DMS79 (cell line): ENCODE measurements at places on chromosomes 16 and 17.

- peak; percentile 25 for DNase-seq
These were observed 10.8 kb downstream of the HID1 start for GRCh38 chr17:74961657-74962350.

GRCh38 chr17:40260528-40260927 lies 27.2 kb upstream of the CDC6 start:
- DNase-seq = no peak

DNA sequence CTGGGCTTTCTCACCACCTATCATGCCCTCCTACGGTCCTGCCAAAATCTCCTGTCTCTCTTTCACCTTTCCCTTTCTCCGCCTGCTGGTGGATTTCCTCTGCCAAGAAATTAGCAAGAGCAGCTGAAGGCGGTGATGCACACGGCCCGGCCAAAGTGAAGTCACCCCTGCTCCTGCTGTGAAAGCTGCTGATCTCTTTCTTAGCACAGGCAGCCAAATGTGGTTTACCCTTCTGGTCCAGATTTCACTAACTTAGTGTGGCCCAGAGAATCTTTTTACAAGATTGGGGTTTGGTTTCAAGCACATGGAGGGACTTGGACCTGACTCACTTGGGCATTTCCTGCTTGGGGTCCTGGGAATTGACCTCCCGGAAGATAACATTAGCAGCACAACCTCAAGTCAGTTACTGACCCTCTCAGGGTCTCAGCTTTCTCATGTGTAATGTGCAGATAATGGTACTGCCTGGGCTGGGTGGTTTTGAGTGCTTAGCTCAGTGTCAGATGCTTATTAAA lies 155.7 kb downstream of the SOCS1 start:
- no peak for DNase-seq

GRCh38 chr17:75808905-75809621 lies 24.5 kb downstream of the UNK start:
- DNase-seq = no peak

GRCh38 chr17:57515662-57516211 lies 229.4 kb downstream of the CCDC182 start:
- DNase-seq = no peak

DNA sequence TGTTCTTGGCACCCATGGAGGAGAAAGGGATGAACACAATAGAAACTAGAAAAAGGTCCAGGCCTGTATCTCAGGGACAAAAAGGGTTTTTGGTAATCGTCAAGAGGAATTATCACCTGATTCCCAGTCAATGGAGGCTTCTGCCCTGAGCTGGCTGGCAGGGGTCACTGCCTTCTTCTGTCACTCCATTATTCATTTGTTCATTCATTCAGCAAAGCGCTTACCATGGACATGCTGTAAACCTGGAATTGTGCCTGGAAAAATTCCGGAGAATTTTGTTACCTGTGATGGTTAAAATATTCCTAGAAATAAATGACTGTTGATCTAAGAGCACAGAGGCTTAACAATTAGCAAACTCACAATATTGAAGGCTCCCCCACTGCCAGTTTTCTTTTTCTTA lies 212.3 kb downstream of the SHISA9 start:
- DNase-seq = no peak

DNA sequence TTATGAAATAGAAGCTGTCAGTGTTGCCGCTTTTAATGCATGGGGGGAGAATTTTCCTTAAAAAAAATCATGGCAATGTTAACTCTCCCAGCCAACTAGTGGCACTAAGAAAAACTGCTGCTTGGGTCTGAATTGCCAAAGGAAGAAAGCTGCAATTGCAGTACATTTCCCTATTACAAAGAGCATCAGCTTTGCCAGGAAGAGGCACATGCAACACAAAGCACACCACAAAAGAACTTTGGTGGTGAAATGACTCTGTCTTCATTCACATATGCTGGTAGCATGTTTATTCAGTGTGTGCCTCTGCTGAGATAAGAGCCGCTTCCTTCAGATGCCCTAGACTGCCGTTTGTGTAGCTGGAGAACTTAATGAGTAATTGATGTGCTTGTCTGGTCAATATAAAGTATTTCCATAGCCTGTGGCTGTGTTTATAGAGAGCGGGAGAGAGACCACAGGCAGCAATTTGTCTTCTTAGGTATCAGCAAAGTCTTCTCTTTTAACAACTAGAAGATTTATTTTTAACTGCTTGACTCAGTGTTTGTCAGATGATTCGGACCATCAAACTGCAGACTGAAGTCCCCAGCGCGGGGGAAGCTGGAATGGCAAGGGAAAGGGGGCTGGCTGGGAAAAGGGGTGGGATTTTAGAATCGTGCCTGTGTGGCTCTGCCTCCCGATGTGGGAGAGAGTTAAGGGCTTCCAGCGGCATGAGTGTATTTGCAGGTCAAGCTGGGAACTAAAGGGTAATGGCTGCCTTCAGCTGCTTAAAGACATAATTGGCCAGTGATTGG lies 115.1 kb downstream of the MRTFB start:
- no peak for DNase-seq

DNA sequence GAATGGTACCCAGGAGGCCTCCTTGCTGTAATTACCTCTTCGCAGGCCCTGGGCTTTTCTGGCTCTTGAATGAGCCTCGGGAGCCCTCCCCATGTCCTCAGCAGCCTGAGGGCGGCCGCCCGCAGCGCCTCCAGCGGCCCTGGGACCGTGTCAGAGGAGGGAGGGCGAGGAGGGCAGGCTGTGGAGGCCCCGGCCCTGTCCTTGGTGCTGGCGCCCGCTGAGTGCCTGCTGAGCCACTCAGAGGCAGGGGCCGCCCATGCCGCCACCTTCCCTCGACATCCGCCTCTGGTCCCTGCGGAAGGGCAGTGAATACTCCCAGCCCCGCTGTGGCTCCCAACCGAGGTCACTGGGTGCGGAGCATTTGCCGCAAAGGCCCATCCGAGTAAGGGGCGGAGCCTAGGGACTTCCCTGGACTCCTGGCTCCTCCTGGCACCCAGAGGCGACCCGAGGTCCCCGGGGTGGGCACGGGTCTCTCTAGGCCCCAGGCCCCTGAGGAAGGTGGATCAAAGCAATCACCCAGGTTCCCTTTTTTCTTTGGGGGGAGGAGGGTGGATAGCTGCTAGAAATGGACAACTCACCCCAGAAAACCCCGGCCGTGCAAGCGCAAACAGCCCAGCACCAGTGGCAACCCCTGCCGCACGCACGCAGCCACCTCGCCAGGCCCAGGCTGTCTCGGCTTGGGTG lies 2.8 kb downstream of the RBFOX3 start:
- no peak for DNase-seq
